ENCODE measurements at places on chromosomes 12 and 14.

- DNase-seq: no peak
Measured at GRCh38 chr14:63512861-63513260, 30.3 kb downstream of the PPP2R5E start.

- DNase-seq: no peak
Measured at GRCh38 chr12:76586764-76587395, 27.3 kb upstream of the OSBPL8 start.

- DNase-seq: no peak
Measured at GRCh38 chr12:75170640-75171185, 38.9 kb downstream of the KCNC2 start.

- DNase-seq: no peak
Measured at GRCh38 chr14:68619790-68620574, 172.9 kb downstream of the ZFP36L1 start.

- no peak for DNase-seq
Measured at GRCh38 chr14:32593290-32593942, 264.3 kb downstream of the AKAP6 start.

- no peak for DNase-seq
Measured at GRCh38 chr12:13195250-13195649, 1.3 kb upstream of the EMP1 start.

DNA sequence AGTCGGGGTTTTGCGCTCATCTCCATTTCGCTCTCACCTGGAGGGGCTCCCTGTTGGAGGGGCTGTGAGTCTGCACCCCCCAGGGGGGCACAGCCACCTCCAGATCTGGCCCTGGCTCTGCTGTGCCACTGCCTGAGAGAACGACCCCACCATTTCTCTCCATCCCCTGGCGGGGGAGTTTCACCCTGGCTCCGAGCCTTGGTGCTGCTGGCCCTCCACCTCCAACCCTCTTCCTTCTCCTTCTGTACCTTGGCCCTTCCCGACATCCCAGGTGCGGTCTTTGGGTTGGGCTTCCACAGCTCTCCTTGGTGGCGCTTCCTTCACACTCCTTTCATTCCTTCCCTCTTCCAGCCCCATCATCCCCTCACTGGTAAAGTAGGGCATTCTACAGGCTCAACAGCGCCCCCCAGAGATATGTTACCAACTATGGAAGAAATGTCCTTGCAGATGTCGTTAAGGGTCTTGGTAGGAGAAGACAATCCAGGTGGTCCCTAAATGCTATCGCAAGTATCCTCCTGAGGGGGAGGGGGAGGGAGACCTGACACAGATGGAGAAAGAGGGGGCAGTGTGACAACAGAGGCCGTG lies 16.3 kb downstream of the SERPINA1 start:
- DNase-seq: no peak

GRCh38 chr14:92207012-92207927 lies 85.5 kb downstream of the CPSF2 start:
- no peak for DNase-seq

- DNase-seq: no peak
Measured at GRCh38 chr14:22794551-22794951, 20.7 kb downstream of the SLC7A7 start.

DNA sequence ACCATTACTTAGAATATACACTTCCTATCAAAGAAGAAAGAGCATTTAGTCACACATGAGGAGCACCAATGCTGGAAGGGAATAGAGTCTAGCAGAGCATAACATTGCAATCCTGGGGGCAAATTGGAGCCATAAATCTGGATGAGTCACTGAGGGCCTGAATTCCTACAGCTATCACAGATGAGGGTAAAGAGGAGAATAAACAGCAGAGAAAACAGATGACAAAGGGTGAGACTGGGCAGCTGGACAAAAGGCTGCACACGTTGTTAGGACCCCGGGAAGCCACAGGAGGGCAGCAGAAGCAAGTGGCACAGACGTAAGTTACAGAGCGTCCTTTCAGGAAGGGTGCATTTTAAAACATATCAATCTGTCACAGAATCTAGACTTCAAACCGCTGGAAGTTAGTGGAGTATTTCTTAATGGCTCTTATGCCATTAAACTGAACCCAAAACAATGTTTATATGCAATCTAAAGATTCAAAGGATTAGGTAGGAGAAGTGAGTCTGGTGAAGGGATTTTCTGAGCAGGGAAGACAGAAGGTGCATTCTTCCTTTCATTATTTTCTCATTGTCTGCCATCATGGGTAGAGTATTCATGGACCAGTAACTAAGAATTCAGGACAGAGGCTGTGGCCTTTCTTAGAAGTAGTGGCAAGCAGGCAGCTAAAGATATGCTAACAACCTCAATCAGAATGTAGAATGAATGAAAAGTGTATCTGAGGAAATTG lies 159.8 kb upstream of the DAAM1 start:
- no peak for DNase-seq

DNA sequence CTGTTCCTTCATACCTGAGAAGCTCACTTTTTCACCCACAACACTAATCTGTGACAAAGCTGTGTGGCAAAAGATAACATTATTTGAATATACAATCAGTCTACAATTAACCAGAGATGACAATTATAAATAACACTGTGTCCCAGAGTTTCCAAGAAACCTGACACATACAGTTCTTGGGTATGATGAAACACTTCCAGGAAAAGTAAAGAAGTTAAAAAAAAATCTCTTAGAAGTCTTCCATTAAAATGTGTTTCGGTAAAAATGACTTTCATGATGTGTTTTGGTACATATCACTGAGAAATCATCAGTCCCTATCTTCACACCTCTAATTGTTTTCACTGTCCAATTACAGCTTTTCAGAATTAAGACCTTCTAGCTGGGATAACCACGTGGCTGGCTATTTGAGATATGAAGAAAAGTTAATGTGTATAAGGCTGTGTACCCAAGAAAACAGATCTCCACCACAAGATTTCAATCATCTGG lies 390.2 kb downstream of the SOX5 start:
- no peak for DNase-seq

GRCh38 chr14:104351849-104352492 lies 213.6 kb downstream of the KIF26A start:
- no peak for DNase-seq

- no peak for DNase-seq
Measured at GRCh38 chr12:16387919-16388318, 40.5 kb downstream of the MGST1 start.

DNA sequence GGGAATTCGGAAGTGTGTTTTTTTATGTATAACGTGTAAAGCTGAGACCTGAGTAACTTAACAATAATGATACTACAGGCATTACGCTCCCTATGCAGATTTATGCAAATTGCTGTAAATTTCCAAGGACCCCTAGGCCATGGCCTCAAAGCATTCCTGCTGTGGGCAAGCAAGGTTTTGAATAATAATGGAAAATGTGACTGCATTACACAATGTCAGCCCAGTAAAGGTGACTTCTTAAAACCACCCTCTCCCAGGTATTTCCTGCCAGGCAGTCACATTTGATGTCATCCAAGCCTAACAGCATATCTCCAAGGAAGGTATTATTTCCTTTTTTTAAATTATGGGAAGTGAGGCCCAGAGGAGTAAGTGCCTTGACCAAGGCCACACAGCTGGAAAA lies 621.0 kb downstream of the BCL11B start:
- DNase-seq: no peak

DNA sequence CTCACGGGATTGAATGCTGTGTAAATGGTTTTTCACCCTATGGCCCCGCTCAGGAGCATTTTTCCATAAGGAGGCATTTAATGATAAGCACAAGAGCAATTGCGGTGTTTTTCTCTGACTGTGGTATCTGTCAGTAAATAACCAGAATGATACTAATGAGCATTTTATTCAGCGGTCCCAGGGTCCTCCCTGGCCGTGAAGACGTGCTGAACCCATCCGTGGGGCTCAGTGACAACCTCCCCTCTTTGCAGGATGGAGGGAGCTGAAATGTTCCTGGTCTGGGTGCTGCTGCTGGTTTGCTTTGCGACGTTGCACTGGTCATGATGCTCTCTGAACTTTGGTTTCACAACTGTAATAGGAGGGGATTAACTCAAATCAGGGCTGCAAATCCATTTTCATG lies 625.6 kb downstream of the AACS start:
- DNase-seq: no peak

DNA sequence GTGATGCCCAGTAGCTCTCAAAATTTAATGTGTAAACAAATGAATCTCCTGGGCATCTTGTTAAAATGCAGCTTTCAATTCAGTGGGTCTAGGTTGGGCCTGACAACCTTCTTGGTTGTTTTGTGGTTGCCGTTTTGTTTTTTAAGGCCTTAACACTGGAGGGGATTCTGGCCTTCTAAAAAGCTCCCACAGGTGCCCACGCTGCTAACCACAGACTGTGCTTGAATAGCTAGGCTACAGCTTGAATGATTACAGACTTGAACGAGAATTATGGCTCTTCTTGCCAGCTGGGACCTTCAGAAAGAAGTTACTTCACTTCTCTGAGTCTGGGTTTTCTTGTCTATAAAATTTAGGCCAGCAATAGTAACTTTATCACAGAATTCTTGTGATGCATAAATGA lies 1.3 kb upstream of the FLVCR2 start:
- no peak for DNase-seq

DNA sequence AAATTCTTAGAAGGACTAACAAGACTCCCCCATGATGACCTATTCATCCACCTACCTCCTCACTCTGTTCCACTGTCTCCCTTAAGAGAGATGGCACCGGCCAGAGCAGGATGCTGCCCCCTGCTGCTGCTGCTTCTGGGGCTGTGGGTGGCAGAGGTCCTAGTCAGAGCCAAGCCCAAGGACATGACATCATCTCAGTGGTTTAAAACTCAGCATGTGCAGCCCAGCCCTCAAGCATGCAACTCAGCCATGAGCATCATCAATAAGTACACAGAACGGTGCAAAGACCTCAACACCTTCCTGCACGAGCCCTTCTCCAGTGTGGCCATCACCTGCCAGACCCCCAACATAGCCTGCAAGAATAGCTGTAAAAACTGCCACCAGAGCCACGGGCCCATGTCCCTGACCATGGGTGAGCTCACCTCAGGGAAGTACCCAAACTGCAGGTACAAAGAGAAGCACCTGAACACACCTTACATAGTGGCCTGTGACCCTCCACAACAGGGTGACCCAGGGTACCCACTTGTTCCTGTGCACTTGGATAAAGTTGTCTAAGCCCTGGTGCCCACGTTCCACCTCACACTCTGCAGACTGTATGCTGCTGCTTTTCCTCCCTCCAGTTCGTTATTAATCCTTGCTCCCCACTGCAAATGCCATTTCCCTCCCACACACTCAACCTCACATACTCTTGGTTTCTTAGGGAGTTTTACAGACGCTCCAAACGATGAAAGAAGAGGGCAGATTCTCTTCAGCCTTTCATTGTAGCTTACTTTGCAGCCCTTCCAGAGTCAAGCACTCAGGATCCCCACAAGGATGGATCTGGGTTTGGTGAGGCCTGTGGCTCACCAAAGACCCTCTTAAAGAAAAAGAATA lies at the start of gene RNASE8:
Gene RNASE8 (plus strand): TSS at position 20 of the 873 bp plus-strand sequence. CDS start 71 bp downstream, at position 91.
- DNase-seq: no peak

DNA sequence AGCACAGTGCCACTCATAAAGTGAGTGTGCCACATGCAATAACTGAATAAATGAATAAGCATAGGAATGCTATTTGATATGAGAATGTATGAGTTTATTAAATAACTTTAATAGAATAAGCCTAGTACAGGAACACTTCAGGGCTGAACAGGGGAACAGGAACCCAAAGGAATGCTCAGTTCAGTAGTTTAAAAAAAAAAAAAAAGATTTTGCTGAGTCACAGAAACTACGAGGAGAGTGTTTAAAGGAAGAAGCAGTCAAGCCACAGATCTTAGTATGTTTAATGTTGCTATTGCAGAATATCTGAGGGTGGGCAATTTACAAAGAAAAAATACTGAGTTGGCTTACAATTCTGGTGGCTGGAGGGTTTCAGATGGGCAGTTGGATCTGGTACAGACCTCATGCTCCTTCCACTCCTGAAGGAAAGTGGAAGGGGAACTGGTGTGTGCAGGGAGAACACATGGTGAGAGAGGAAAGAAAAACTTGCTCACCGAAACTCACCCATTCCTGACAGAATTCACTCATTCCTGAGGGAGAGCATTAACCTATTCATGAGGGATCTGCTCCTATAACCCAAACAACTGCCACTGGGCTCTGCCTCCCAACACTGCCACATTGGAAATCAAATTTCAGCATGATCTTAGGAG lies 880.3 kb upstream of the MGAT4C start:
- DNase-seq: no peak

DNA sequence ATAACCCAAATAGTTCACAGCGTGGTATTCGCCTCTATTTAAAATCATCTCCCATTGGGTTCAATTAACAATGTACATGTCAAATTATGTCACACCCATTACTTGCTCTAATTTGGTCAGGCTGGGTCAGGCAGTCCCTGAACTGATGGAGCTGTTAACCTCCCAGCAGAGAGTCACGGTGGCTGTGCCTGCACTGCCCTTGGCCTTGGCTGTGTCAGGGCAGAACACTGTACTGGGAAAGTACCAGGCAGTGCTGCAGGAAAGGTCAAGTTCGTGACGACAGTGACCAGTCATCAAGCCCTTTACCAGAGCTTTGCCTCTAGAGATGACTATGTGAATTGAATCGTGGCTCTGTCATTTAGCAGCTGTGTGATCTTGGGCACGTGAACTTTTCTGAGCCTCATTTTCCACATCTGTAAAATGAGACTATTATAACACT lies 100.0 kb downstream of the ARF6 start:
- DNase-seq: no peak

DNA sequence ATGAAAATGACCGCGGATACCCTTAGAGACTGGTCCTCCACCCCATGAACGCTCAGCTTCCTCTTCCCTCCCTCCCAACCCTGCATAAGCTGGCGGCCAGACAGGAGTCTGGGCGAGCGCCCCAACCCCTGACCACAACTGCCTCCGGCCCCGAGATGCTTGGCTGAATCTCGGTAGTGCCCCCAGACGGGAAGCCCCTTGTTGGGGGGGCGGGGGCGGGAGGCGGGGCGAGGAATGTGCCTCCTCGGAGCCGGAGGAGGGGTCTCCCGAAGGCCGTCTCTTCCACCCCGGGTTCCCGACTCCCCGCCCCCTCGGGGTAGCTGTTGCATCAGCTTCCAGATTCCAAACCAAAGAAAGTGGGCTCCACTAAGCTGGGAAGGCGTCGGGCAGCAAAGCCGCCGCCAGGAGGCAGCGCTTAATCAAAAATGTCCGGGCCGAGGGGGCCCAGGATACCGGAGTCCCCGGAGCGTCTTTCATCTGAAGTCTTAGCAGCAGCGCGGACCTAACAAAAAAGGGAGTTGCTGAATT lies 7.1 kb upstream of the MRPL52 start:
- DNase-seq: no peak

GRCh38 chr12:76714415-76714814 lies 49.5 kb upstream of the ZDHHC17 start:
- no peak for DNase-seq

Data from D721Med (cell line).